ENCODE measurements at places on chromosomes 2 and 18.

GRCh38 chr2:118363604-118364003, 275.3 kb downstream of the INSIG2 start:
- no peak for DNase-seq

- DNase-seq, result no peak
Observed at GRCh38 chr2:168635065-168635577, 167.3 kb upstream of the NOSTRIN start.

DNA sequence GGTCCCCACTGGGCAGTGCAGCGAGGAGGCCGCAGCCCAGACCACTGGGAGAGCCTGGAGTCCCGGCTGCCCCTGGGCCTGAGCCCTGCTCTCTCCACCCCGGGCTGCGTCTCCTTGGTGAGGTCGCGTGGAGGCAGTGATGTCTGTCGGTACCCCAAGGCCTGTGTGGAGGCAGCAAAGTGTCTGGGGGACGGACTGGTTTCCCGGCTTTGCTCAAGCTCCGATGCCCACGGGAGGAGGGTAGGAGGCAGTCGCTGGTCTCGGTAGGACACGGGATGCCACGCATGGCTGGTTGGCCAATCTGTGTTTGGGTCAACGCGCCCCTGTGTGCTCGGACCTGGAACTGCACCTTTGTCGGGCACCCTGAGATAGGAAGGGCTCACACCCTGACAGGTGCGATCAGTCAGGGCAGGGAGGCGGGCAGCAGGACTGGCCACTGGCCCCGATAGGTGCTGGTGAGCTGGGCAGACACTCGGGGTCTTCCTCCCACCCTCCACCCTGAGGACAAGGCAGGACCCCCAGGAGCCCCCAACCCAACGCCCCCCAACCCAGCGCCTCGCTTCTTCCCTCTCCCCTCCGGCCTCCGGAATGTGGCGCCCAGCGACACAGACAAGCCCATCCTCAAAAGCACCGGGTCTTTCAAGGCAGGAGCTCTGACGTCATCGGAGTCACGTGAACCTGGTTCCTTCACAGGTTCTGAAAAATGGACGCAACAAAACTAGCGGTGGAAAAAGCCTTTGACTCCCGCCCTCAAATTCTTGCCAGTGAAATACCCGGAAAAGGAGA, 288.6 kb downstream of the NDUFA10 start:
- no peak for DNase-seq

GRCh38 chr2:127056631-127057370, 50.2 kb downstream of the BIN1 start:
- DNase-seq, result no peak

- no peak for DNase-seq
Observed at GRCh38 chr2:11397513-11397912, 53.1 kb upstream of the ROCK2 start.

DNA sequence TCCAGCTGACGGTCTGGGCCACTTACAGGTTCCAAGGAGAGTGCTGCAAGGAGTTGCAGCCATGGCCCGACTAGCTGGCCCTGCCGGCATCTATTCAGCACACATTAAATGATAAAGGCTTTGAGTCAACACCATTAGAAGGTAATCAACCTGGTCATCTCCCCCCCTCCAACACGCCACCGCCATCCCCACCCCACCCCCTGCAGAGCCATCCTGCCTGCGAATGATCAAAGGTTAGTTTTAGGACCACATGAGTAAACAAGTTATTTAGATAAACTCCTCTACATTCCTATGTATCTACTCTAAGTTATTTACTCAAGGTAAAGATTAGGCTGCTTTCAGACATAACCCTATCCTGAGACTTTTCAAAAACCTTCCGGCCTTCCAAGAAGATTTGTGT, 349.3 kb upstream of the SLC39A10 start:
- DNase-seq, result no peak

- no peak for DNase-seq
Observed at GRCh38 chr18:13376298-13376840, 157.8 kb downstream of the LDLRAD4 start.

- DNase-seq, result no peak
Observed at GRCh38 chr2:11867926-11868325, 121.5 kb downstream of the LPIN1 start.

- no peak for DNase-seq
Observed at GRCh38 chr2:217717646-217718045, 285.1 kb downstream of the TNS1 start.

GRCh38 chr18:49999128-49999527, 185.8 kb upstream of the ACAA2 start:
- DNase-seq, result no peak

DNA sequence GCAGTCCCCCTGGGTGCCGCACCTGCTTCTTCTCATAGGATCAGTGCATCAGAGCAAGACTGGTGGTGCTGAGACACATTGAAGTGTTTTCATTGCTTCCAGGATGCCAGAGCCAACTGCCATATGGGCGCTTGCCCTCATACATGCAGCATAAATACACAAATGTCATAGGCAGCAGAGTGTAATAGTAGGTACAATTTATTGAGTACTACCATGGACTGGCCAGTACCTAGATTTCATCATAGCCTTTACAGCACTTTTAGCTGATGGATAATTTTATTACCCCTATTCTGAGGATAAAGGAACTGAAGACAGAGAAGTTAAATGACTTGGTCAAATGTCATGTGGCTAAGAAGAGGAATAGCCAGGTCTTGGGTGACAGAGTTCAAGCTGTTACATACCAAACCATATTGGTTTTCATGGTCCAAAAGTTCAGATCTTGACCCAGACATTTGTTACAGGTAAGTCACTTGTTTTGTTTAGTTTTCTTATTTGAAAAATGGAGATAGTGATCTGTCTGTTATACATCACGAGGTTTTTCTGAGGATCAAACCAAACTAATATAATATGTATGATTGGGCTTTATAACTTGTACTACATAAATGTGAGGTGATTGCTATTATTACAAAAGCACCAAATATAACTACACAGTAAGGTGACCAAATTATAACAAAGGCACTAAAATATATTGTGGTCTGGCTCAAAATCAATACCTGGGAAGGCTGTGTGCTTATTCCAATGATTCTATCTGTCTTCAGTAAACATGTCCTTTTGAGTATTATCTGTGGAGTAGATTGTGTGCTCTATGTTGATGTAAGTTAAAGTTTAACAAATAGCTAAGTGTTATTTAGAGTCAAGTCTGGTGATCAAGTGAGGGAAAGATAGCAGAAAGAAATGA, 151.9 kb upstream of the CYRIA start:
- no peak for DNase-seq

DNA sequence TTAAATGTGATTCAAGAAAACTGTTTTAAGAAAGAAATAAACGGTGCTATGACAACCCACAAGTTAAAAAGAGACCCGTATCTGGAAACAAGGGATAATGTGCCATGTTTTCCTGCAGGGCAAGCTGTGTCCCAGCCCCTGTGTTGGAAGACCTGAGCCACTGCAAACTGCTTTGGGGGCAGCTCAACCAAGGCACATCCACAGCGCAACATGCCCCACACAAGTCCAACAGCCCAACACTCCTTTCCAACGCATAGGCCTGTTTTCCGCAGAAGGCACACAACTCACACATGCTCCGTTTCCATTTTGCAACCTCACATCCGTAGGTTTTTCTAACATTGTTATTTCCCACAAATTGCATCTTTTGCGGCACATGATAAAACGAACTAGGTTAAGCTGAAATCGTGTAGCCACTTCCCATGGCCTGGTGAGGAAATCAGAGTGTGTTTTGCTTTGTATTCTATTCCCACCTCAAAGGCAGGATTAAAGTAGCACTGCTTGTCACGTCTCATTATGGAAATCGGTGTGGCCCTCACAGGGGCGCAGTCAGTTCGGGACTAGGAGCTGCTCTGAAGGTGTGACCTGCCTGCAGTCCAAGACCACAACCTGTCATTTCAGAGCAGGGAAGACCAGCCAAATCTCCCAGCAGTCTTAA, 50.5 kb upstream of the ZNF516 start:
- DNase-seq, result no peak

- no peak for DNase-seq
Observed at GRCh38 chr2:109525836-109526235, 87.9 kb downstream of the SEPTIN10 start.

GRCh38 chr2:185215497-185215896, 523.1 kb upstream of the FSIP2 start:
- no peak for DNase-seq

GRCh38 chr18:62187543-62188510, 772 bp downstream of the RELCH start:
- DNase-seq, result no peak

DNA sequence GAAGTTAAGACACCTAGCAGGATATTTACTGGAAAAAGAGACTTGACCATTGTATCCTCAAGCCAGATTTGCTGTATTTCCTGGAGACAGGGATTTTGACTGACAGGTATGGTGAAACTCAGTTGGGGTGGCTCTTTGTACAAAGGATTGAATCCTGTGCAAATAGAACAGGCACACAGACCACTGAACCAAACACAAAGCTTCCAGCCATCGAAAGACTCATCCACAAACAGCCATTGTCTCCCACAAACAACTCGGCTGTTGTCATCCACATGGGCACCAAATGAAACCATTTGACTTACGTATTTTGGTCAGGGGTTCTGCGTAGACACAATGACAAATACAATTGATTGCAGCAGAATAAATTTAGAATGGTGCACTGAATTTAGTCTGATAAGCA, 15.9 kb downstream of the RNF152 start:
- DNase-seq, result no peak

GRCh38 chr2:207459990-207460757, 69.6 kb upstream of the CREB1 start:
- DNase-seq, result no peak

GRCh38 chr18:41973983-41974382, 18.9 kb downstream of the PIK3C3 start:
- DNase-seq, result no peak

DNA sequence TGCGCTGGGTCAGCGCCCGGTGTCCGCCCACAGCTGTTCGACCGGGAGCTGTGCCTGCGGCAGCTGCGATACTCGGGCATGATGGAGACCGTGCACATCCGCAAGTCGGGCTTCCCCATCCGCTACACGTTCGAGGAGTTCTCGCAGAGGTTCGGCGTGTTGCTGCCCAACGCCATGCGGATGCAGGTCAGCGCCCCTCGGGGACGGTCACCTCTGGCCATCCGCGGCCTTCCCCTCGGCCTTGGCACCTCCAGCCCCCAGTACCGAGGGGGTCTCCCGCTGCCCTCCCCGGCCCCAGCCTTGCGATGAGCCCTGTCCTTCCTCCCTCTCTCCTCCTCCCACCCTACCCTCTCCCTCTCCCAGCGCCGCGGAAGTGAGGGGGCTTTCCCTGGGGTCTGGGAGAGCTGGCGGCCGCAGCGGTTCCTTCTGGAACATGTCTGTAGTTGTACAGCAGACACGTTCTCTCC, 53.2 kb upstream of the GPR17 start:
- DNase-seq, result no peak

Data from CD4-positive, CD25-positive, alpha-beta regulatory T cell (primary cell).